ENCODE measurements at places on chromosomes 5 and 9. TPM values are rescaled to one million over a fixed set of nuclear protein-coding genes. Genes with fewer than 3 reads are reported as not detected.

- no peaks in the 10 kb centered on the region for H3K36me3 ChIP-seq
- no peaks in the 10 kb centered on the region for H3K27me3 ChIP-seq
- H3K4me1 ChIP-seq = no peaks in the 10 kb centered on the region
- DNase-seq = no peak
- H3K27ac ChIP-seq = no peak overlapping the region
Measured at GRCh38 chr5:169721771-169722170, 84.7 kb downstream of the DOCK2 start.

The ANGPTL2 gene
- 3.6 TPM for total RNA-seq

The SOHLH1 gene
- total RNA-seq = not detected

The NEUROG1 gene
- total RNA-seq = not detected

The EMB gene
- 3.8 TPM for total RNA-seq
